Ecto neural progenitor cell (in vitro differentiated cells): ENCODE measurements at places on chromosomes 11 and 22.

GRCh38 chr11:122656631-122657101 is 1.1 kb downstream of the UBASH3B start:
- DNase-seq = peak; percentile 71

GRCh38 chr11:112404112-112404511 is 143.5 kb upstream of the PLET1 start:
- no peak for DNase-seq

GRCh38 chr11:74682731-74683278 is 48.4 kb downstream of the CHRDL2 start:
- DNase-seq = no peak

DNA sequence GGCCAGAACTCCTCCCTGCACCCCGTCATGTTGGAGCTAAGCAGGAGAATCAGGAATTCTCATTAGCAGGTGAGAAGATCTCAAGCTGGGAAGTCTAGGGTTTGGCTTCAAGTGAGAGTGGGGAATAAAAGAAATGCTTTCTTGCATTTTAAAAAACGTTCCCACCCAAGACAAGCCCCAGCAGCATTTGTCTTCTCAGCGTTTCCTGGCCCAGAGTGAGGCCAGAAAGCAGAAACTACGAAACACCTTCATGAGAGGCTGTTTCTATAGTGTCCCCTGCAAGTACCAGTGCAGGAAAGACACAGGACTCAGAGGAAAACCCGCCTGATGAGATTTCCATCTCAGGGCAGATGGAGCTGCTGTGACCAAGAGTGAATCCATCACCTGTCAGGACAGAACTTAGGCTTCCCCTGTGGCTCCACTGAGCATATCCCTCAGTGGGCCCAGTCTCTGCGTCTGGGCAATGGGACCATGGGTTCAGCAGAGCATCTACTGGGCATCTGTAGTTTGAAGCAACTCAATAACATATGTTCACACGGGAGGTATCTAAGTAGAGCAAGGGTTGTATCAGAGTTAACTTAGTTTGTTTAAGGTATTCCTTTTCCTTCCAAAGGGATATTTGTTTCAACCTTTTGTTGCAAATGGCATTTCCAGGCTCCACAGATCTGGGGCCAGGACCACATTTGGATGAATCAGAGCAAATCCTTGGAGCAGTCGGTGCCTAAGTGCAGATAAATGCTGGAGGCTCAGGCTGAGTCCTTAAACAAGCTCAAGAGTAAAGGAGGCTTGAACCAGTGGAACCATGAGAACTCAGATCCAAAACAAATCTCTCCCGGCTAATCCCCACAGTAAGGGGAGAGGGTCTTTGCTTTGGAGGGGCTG is 548.3 kb downstream of the MIAT start:
- no peak for DNase-seq

DNA sequence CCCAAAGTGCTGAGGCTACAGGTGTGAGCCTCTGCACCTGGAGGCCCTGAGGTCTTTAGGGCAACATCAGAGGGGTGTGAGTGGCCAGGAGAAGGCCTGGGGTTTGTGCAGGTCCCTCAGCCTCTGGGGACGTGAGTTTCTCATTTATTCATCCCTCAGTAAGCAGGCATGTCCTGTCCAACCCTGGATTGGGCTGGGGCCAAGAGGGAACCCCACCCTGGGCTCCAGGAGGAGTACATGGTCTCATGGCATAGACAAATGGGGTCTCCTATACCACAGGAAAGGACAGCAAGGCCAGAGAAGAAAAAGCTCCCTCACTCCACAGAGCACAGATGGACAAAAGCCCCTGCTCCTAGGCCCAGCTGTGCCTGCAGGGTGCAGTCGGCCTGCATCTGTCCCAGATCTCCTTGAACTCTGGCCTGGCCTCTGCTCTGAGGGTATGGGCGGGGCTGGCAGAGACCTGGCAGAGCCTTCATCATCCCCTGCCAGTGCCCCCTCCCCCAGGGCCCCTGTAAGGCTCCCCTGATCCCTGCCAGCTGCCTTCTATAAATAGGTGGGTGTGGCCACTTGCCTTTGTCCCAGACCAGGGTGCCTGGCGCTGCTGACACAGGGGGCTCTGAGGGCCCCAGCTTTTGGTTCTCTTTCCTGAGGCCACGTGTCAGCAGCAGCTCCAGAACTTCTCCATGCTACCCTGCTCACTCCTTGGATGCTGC is 34.6 kb downstream of the A4GALT start:
- no peak for DNase-seq

DNA sequence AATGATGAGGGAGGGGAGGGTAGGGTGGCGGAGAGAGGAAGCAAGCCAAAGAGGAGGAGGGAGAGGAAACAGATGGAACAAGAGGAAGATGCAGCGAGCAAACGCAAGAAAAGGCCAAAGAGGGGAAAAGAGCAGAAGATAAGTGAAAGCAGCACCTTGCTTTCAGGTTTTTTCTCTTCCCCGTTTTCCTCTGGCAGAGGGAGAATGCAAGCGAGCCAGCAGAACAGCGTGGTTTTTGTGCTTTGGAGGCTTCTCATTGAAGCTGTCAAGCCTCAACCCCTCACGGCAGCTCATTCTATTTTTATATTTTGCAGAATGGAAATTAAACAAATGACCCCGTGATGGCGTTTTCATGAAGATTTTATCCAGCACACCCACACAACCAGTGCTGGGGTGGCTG is 67.1 kb upstream of the GRAMD1B start:
- no peak for DNase-seq

DNA sequence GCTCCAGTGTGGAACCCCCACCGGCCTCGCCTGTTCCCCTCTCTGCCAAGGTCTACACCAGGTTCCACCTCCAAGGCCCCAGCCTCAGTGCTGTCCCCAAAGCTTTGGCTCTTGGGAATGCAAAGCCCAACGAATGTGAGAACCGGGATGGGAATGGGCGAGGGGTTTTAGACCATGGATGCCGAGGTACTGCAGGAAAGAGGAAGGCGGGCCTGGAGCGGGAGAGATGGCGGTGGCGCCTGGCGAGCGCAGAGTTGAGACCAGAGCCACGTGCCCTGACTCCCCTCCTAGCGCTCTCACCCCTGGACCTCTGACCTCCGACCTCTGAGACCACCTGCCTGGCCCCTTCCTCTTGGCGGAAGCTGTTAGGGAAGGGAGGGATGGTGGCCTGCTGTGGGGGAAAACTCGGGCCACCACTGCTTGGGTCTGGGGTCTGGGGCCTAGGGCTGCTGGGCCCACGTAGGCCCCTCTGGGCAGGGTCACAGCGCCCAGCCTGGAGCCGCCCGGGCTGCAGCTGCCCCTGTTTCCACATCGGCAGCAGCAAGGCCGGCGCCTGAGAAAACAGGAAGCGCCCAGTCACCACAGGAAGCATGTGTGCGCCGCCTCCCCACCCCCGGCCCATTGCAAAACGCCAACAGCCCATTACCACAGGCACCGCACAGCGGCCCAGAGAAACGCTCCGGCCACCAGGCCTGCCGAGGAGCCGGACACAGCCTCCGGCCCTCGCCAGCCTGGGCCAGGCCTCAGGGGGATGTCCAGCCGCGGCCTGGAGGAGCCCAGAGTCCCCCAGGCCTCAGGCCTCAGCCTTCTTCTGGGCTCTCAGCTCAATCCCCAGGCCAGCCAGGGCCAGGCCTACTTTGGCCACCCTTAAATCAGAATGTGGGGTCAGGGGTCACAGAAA is 13.8 kb upstream of the SLC39A13 start:
- no peak for DNase-seq

GRCh38 chr11:94635072-94635471 is 67.9 kb downstream of the PIWIL4 start:
- DNase-seq = no peak

DNA sequence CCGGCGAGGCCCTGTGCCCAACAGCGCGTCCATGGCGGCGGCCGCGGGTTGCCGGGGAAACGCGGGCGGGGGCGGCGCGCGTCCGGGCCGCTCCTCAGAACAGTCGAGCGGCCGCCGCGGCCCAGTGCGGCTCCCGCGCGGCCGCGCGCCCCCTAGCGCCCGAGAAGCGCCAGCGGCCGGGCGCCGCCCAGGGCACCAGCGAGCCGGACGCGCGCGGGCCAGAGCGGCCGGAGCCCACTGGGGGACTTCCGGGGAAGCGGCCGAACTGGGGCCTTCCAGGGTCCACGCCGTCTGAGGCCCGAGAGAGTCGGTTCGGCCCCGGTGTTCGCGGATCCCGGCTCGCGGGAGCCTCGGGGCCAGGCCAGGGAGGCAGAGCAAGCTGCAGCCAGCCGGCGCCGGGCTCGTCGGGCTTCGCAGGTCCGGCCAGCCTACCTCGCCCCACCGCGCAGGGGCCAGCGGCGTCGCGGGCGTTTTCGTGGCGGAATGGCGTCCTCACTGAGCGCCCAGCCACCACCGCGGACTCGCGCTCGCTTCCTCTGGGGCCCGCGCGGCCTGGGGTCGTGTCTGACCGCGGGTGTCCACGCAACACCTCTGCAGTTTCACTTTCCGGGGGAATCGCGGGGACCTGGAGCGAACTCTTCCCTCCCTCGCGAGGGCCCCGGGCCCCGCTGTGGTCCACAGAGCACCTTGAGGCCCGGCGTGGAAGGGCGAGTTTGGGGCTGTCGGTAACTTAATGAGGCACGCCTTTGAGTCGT is at the start of gene DENND6B:
TSS of gene DENND6B (minus strand) at position 57 of the 755 bp plus-strand sequence. CDS start at position 33, 24 bp downstream.
- peak; percentile 89 for DNase-seq

DNA sequence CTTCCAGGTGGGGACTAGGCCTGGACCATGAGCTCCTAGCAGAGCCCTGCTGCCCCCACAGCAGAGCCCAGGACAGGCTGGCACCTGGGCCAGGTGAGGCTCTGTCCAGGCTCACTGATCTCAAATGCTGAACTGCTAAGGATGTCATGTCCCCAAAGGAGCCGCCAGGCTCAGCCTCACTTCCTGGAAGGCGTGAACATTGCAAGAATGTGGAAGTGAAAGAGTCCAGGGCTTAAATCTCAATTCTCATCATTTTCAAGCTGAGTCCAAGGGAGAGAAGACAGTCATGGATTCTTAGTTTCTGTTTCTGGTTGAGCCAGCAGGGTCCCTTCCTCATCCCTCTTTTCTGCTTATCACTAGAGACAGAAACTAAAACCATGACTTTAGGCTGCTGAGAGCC is 5.0 kb downstream of the ASCL2 start:
- DNase-seq = no peak

DNA sequence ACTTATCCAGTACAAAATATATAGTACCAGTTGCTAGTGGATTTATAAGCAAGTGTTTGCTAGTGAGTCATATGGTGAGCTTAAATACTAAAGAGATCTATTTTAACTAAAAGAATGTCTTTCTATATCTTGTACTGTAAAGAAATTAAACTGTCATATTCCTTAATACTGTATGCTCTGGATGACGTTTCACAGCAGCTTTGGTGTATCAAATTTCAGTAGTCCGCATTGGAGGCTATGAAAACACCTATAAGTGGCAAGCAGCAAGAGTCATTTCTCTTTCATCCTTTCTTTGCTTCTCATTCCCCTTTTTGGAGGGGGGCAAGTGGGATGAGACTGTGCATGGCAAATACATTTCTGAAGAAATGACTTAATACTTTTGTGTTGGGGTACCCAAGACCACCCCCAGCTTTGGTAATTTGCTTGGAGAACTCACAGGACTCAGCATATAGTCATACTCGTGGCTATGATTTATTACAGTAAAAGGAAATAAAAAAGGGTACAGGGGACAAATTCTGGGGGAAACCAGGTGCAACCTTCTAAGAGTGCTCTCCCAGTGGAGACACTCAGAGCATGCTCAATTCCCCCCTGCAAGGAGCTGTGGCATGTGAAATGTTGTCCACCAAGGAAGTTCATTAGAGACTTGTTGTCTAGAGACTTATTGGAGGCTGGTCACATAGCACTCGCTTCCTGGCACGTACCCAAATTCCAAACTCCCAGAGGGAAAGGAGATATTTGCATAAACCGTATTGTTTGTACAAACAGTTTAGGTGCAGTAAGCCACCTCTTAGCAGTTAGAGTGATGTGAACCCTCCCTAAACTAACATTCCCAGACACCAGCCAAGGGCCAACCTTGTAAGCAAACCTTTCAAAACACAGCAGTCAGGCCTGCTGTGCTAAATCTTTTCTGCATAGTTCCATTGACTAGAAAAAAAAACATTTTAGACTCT is 210.8 kb downstream of the PGR start:
- DNase-seq = no peak

DNA sequence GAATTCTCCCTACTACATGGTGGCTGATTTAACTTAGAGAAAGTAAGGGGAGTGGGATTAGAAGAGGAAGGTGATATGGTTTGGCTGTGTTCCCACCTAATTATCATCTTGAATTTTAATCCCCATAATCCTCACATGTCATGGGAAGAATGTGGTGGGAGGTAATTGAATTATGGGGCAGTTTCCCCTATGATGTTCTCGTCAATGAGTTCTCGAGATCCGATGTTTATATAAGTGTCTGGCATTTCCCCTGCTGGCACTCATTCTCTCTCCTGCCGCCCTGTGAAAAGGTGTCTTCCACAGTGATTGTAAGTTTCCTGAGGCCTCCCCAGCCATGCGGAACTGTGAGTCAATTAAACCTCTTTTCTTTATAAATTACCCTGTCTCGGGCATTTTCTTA is 169.3 kb downstream of the CASP12 start:
- no peak for DNase-seq

DNA sequence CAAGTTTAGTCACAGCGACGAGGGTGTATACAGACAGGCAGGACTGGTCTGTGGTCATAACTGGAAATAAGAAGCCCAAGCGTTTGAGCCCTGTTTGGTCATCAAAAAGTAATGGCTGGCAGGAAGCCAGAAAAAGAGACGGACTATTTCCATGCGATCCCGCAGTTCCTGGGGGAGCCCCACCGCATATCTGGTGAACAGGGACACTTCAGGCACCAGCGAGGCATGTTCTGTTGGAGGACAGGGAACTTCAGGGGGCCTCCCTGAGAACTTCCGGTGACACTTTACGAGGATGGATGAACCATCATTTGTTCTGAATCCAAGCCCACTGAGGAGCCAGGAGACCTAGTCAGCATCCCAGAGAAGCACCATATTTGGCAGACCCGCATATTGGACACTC is 29.7 kb upstream of the TRIM29 start:
- DNase-seq = no peak

DNA sequence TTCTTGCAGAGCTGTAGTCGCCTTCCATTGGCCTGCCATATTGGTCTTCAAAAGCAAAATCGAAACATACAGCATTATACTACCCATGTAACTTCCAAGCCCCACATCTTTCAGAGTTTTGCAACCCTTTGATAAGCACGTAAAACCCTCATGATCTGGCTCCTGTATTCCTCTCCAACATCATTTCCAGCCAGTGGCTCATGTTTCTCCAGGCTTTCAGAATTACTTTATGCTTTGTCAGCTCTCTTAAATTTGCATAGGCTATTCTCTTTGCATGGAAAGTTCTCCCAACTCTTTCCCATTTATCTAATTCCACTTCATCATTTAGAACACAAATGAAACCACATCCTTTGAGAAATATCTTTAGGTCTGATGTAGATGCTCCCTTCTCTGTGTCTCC is 67.8 kb upstream of the DDI1 start:
- no peak for DNase-seq

DNA sequence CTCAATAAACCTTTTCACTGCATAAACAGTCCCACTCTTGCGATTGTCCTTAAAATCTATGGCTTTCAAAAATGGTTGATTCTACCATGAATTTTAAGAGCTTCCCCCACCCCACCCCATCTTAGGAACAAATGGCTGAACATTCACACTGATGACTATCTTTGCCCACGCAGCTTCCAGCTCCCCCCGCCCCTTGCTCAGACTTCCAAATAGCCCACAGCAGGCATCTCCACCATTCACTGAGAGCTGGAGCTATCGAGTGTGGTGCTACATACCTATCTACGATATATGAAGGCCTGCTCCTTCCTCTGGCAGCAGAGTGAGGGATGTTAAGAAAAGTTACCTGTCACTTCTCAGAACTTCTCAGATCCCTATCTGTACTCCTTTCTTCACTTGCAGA is 26.7 kb downstream of the EIF3F start:
- no peak for DNase-seq
